ENCODE measurements at places on chromosomes 16 and 17. TPM values are rescaled to one million over a fixed set of nuclear protein-coding genes. Genes with fewer than 3 reads are reported as not detected.

DNA sequence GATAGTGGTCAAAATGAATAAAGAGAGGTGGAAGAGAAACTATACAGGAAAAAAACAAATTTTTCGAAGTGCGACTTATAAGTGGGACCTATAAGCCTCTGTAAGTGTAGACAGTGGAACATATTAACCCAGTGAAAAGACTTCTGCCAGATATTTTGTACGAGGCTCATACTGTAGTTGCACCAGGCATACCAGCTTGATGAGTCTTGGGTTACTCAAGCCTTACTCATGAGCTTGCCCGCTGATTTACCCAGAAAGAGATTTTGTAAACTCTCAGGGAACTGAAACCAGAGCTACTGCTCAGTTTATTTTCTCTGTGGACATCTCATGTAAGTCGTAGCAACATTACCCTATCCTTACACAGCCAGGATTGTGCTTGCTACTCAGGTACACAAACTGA is 708.0 kb upstream of the SOX9 start:
- DNase-seq, result no peak

PRRT2 gene
- total RNA-seq, result 6.2 TPM

CD300H gene
- not detected for total RNA-seq

- DNase-seq, result peak; percentile 51
Observed at GRCh38 chr16:23557779-23558702, 514 bp downstream of the UBFD1 start.

CMTM4 gene
- total RNA-seq, result 11.9 TPM

KRTAP4-9 gene
- not detected for total RNA-seq

DNA sequence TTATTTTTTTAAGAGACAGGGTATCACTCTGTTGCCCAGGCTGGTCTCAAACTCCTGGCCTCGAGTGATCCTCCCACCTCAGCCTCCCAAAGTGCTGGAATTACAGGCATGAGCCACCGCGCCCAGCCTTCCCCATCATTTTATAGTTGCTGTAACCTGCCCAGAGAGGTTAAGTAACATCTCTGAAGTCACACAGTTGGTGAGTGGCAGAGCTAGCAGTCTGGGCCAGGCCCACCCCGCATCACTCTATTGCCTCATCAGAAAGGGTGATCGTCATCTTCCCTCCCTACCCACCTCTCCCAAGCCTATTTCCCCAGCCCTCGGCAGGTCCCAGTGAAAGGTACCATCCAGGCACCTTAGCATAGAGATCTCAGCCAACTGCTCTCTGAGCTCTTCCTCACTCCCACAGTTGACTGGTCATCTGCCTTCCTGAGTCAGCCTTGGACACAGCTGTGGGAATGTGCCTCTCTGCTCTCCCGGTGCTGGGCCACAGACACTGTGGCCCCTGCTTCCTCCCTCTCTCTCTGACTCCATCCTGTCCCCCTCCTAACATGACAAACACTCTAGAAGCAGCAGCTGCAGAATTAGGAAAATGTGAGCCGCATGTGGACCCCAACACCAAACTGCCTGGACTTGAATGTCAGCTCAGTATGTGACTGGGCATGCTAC is 57.1 kb downstream of the SCNN1B start:
- no peak for DNase-seq

DNA sequence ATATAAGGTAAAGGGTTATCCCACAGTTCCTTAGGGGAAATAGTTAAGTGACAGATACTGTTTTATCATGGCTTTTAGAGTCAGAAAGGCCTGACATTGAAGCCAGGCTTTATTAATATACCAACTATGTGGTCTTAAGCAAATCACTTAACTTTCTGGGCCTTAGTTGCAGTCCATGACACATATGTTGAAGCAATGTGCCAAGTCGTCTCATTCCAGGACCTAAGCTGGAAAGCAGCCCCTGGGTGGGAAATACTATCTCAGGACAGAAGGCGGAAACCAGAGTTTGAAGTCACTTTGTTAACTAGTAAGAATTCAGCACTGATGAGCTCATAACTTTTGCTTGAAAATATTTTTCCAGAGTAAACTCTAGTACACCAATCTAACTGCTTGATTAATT is 80.0 kb downstream of the USP32 start:
- no peak for DNase-seq

SCGB1C2 gene
- not detected for total RNA-seq

DNA sequence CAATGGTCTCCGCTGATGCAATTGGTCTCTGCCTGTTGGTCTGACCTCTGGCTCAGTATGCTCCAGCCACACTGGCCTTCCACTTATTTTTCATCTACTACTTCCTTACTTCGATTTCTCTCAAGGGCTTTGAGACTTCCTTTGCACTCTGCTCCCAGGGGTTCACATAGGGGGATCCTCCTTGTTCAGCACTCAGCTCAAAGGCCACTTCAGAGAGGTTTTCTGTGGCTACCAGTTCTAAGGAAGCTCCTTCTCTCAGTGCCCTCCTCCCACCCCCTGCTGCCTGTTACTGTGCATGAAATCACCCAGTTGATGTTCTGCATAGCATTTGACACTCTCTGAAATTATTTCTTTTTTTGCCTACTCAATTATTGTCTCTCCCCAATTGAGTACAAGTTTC is 476.4 kb downstream of the HS3ST3B1 start:
- no peak for DNase-seq

SLC5A2 gene
- total RNA-seq, result not detected

GRCh38 chr16:62408760-62409159 is 372.5 kb upstream of the CDH8 start:
- no peak for DNase-seq

PRSS27 gene
- 1.2 TPM for total RNA-seq

GRCh38 chr17:73753751-73754496 is 109.7 kb upstream of the SDK2 start:
- no peak for DNase-seq

HEATR9 gene
- not detected for total RNA-seq

DNA sequence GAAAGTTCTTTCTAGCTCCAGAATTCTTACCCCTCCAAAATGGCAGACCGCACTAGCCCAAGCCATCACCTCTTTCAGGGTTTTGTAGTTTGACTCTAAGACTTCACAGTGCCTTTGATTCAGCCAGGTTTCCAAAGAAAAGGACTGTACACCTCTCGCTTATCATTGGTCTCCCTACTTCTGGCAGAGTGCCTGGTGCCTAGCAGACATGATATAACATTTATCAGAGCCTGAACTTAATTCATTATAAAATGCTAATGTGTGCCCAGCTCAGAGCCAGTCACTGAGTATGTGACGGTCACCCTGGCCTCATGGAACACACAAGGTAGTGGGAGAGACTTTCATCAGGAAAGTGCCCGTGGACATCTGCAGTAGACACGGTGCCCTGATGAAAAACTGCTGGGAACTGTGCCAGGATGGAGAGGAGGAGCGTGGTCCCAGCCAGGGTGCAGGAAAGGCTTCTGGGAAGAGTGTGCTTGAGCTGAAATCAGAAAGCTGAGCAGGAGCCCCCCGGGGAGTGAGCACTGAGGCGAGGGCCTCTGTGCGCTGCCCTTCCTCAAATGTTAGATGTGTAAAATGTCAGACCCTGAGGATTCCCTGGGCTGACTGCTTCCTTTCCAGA is 34.3 kb upstream of the LGALS9 start:
- peak; percentile 32 for DNase-seq

DNA sequence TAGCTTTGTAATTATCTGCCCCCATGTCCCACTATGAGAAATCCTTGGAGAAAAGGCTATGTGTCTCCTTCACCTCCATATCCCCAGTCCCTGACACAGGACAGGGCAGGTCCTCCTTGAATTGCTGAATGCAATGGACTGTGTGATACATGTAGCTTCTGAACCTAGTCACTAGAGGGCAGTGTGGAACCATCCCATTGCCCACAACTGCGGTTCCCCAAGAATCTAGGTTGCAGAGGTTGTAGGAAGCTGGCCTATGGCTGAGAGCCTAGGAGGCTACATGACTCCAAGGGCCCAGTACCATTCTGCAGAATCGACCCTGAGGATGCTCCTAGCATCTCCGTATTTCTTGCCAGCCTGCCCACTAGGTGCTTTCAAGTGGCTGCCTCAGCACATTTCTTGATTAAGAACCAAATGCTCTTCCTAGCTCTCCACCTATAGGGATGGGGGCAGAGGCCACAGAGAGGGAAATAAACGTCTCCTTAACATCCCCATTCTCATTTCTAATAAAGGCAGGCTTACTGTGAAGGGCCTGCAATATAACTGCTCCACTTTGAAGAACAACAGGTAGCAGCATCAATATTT is 394.0 kb downstream of the CA10 start:
- DNase-seq, result peak; percentile 95

DNA sequence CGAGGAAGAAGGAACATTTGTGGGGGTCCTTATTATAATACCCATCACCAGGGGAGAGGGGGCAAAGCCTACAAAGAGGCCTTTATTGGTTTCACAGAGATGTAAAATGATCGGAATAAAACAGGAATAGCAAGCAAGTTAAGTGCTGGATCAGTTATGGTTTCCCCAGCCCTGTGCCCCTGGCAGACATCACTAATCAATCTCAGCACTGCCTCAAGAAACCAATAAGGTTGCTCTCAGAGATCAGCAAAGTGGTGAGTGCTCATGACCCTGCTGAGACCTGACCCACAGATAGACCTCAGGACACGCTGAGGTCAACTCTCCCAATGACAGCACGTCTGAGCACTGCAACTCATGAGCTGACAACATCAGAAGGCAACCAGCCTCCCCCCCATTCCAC is 66.3 kb downstream of the ZNF423 start:
- no peak for DNase-seq

- no peak for DNase-seq
Observed at GRCh38 chr17:48488548-48489106, 42.2 kb downstream of the HOXB1 start.

DNA sequence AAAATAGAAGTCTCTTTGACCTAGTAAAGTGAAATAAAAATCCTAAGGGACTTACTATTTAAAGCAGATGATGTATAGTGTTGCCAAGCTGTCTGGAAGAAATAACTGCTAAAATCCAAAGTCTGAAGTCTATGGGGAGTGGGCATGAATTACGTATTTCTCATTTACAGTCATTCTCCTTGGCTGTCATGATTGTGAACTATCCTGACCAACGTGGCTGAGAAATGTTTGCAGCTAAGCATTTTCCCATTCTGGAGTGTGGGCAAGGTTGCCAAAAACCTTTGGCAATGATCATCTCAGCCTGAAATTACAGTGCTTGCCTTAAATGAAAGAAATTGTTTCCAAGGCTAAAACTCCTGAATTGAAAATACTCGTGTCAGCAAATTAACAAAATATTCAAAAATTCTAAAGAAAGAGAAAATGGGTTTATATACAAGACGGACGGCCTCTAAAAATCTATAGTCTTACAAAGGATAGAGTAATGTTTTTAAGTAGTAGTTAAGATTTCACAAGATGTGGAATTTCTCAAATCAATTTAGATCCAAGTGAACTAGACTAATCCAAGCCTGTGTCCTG is 77.0 kb downstream of the CACNG1 start:
- peak; percentile 79 for DNase-seq

RRAD gene
- not detected for total RNA-seq

- no peak for DNase-seq
Observed at GRCh38 chr17:82200135-82200534, 12.5 kb downstream of the CCDC57 start.

HS3ST4 gene
- not detected for total RNA-seq

- DNase-seq, result no peak
Observed at GRCh38 chr17:29596811-29597210, 3.9 kb downstream of the ANKRD13B start.

DNA sequence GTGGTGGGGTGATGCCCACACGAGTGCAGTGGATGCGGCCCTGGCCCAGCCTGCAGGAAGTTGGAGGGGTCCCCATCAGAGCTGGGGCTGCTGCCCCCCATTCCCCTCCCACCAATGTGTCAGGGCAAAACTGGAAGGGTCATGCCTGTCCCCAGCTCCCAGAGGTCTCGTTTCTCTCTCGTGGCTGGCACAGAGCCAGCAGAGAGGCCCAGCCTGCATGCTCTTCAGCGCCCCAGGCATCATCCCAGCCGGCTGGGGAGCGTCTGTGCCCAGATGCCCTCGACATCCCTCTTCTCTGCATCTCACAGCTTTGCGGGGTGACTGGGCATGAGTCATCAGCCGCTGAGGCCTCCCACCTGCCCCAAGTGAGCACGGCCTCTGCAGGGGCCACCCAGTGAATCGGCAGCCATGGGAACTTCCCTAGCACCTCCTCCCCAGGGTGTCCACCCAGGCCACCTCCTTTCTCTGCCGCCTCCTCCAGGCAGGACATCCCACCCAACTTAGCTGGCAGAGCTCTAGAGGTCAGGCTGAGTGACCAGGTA is 9.8 kb upstream of the CSNK1D start:
- no peak for DNase-seq

- no peak for DNase-seq
Observed at GRCh38 chr16:3358871-3359270, 3.2 kb downstream of the OR2C1 start.

NUPR1 gene
- 113 TPM for total RNA-seq

FGF11 gene
- 24.2 TPM for total RNA-seq

GRCh38 chr17:82121660-82122629 is 23.9 kb upstream of the FASN start:
- DNase-seq, result no peak

Measured in G401 (cell line).